ENCODE measurements at places on chromosomes 4 and X. TPM values are rescaled to one million over a fixed set of nuclear protein-coding genes. Genes with fewer than 3 reads are reported as not detected.

Gene MCF2
- total RNA-seq, result 0.07 TPM

Gene SPANXN3
- total RNA-seq, result not detected

Gene EBP
- 142 TPM for total RNA-seq

Gene PLXNA3
- 10.9 TPM for total RNA-seq

Gene APLN
- total RNA-seq, result 224 TPM

Gene RGN
- total RNA-seq, result 0.56 TPM

Gene TRIM61
- not detected for total RNA-seq

Gene DDIT4L
- total RNA-seq, result 13.7 TPM

Gene IL15
- total RNA-seq, result 2.0 TPM

Gene GAGE13
- total RNA-seq, result not detected

Gene ZMYM3
- 12.8 TPM for total RNA-seq

Gene EGFL6
- not detected for total RNA-seq

Gene DGAT2L6
- not detected for total RNA-seq

Gene SOWAHD
- not detected for total RNA-seq

Gene LDB2
- 150 TPM for total RNA-seq

Gene POF1B
- total RNA-seq, result 0.40 TPM

Gene DOK7
- 0.20 TPM for total RNA-seq

Gene HSFX3
- total RNA-seq, result not detected

Gene GPM6B
- 1.1 TPM for total RNA-seq

Gene MAGEE1
- total RNA-seq, result 0.56 TPM

Gene MSX1
- 2.7 TPM for total RNA-seq

Gene UNC5C
- 0.18 TPM for total RNA-seq

Gene ZDHHC15
- 0.13 TPM for total RNA-seq

Gene GAB1
- 16.5 TPM for total RNA-seq

Gene ZNF711
- 5.3 TPM for total RNA-seq

Gene NEUROG2
- total RNA-seq, result not detected

Gene RTL5
- total RNA-seq, result 0.53 TPM

Gene ESX1
- not detected for total RNA-seq

Gene MAGEA11
- total RNA-seq, result not detected

Gene ZCCHC18
- 0.88 TPM for total RNA-seq

Gene AMER1
- total RNA-seq, result 2.3 TPM

Gene FHDC1
- total RNA-seq, result 0.04 TPM

Gene GPC4
- total RNA-seq, result not detected

Gene ERAS
- not detected for total RNA-seq

Gene BMP3
- not detected for total RNA-seq

Gene ABLIM2
- total RNA-seq, result 1.1 TPM

Gene KLB
- not detected for total RNA-seq

Gene XG
- total RNA-seq, result 0.60 TPM

Gene PRR32
- total RNA-seq, result not detected

Gene ENPEP
- total RNA-seq, result not detected

Gene HGFAC
- total RNA-seq, result 0.18 TPM
